ENCODE measurements at places on chromosomes 4 and X.

DNA sequence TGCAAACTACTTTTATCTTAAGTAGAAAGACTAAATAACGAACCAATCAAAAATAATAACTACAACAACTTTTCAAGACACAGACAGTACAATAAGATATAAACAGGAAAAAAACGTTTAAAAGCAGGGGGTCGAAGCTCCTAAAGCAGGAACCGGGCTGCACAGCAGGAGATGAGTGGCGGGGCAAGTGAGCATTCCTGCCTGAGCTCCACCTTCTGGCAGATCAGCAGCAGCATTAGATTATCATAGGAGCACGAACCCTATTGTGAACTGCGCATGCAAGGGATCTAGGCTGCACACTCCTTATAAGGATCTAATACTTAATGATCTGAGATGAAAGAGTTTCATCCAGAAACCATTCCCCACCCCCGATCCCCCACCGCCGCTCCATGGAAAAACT is 146.2 kb downstream of the TEX11 start:
- DNase-seq = no peak

GRCh38 chr4:32477518-32477917 is 1757.3 kb downstream of the PCDH7 start:
- DNase-seq = no peak

GRCh38 chr4:168887809-168888208 is 122.2 kb downstream of the CBR4 start:
- no peak for DNase-seq

GRCh38 chrX:20521222-20521621 is 254.5 kb upstream of the RPS6KA3 start:
- no peak for DNase-seq

DNA sequence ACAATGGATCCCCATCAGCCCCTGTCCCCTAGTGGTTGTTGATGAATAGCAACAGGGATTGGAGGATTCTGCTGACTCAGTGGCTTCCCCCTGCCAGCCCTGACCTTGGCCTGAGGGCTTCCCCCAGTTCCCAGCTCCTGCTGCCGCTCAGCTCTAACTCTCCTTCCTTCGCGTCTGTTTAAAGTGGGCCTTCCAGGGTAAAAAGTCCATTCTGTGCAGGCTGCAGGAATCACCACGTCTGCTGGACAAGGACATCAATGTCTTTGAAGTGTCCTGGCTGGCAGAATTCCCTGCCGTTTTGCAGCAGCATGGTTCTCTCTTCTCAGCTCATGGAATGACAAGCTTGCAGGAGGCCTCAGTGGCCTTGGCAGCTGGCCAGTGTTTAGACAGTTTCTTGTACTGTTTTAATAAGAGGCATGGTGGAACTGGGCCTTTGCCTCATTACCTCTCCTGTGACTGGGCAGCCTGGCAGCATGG is 152.5 kb upstream of the STX18 start:
- DNase-seq = no peak

DNA sequence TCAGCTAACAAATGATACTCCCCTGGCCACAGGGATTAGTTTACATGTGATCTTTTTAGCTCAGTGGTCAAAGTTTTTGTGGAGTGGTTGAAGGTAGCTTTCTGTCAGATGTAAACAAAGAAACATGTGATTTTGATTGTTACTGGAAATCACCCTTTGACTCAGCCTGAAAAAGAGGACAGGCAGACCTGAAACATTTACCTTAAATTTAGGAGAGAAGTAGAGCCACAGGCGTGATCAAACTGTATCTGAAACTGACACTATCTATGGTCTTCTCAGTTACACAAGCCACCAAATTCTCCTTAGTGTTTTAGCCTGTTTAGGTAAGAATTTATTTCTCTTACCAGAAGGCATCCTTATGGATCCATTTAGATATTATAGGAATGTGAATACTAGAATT is 136.7 kb downstream of the CBLL2 start:
- DNase-seq = no peak

GRCh38 chr4:97892592-97893266 is 250.5 kb downstream of the STPG2 start:
- no peak for DNase-seq

GRCh38 chr4:82017680-82018079 is 356.1 kb downstream of the HNRNPD start:
- no peak for DNase-seq

GRCh38 chr4:168139336-168139735 is 47.0 kb downstream of the ANXA10 start:
- no peak for DNase-seq

DNA sequence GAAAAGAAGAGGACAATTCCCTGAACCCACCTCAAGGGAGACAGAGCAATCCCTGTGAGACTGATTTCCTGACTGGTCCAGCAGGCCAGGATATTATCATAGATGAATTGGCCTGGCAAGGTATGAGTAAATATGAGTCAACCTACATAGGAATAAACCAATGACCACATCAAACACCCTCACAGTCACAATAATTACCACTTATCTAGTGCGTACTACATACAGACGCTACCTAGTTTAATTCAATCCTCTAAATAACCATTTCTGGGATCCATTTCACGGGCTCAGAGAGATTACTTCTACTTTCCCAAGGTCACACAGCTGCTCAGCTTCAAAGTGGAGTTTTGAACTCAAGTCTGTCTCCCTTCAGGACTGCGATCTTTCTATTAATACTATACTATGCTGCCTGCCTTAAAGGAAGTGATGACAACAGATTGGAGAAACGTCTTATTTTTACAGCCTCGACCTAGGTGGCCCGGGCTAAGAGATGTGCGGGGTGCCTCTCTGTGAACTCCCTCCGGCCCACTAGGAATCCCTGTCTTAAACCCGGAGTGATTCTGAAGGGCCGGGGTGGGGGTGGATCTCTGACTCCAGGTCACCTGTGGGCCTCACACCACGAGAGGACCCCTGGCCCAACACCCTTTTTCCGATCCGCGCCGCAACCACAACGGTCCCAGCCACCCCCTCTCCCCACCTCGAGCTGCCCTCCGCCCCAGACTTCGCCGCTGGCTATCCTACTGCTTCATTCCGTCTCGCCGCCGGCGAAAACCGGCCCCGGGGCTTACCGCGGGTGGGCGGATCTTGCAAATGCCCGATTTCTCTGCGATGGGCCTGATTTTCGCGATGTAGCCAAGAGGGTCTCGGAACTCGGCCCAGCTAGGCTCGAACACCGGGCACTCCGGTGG is 800 bp downstream of the KDM5C start:
- no peak for DNase-seq

DNA sequence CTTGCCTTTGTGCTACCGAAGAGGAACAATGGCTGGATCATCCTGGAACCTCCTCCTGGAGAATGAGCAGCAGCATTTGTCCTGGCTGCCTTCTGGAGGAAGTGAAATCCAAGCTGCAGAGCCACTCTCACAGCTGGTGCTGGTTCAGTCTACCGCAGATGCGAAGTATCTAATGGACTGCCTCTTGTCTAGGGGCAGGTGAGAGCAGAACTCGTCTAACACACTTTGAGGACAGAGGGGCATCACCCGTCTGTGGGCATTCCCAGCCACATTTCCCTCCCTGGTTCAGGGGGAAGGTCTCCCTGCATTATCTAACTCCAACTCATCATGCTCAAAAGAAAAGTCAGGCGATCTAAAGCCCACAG is 338.2 kb upstream of the GATB start:
- no peak for DNase-seq

DNA sequence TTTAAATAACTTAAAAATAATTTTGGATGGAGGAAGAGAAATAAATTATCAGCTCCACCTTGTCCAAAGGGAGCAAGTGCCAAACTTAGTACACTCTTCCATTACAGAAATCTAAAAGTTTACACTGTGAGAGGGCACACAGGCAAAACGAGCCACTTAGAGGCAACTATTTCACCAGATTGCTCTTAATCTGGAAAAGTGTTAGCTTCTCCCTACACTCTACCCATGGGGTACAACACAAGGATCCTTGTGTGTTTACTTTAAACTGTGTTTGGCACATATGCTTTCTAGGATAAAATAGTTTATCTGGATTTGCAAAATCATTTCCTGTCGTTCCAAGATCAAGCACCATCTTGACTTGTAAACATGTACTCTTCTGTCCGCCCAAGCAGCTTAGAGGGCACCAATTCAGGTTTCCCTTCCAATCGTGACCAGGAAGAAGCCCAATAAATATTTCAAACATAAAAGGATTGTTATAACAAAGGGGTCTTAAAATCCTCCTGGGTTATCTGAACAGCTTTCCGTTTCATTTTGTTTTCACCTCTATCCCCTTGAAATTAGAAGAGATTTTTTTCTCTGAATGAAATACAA is 29.0 kb upstream of the KDR start:
- DNase-seq = no peak

DNA sequence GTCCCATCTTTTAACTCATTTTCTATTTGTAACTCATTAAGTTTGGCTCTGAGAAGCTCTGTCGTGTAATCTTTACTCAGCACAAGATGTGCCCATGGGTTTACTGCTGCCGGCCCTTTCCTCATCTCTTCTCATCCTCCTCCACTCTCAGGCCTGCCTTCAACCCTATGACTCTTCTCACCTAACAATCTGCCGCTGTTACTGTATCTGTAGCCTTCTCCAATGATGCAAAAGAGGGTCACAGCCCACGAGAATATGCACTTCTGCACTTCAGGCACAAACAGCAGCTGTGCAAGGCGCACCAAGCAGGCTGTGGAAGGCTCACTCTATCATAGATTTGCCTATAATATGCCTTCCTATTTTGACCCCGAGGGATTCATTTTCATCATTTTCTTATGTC is 546.5 kb upstream of the GALNTL6 start:
- DNase-seq = no peak

- peak; percentile 76 for DNase-seq
These were observed 8.8 kb downstream of the TMEM255A start for GRCh38 chrX:120302434-120302833.

- DNase-seq = no peak
These were observed 4.0 kb upstream of the KCNIP4 start for GRCh38 chr4:21952549-21952948.

GRCh38 chr4:137678796-137679195 is 146.5 kb upstream of the PCDH18 start:
- no peak for DNase-seq

- DNase-seq = no peak
These were observed 27.8 kb downstream of the RP2 start for GRCh38 chrX:46864606-46865005.

GRCh38 chr4:186932631-186933187 is 209.1 kb upstream of the FAT1 start:
- DNase-seq = no peak

- DNase-seq = no peak
These were observed 32.8 kb upstream of the SGMS2 start for GRCh38 chr4:107791902-107792301.

DNA sequence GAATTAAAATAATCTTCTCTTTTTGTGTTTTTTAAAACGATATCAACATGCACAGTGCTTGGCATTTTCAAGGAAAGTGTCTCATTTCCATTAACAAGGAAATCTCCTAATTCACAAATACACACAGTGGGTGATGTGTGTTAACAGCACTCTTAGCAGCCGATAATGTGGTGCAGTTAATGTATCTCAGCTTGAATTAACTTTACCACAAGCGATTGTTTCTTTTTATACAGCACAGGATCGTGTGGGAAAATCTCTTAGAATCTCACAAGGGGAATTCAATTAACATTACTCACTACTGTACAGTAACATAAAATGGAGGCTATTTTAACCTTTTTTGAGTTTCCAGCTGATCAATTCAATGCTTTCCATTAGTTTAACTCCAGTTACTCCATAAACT is 1841.9 kb downstream of the STIM2 start:
- DNase-seq = no peak

DNA sequence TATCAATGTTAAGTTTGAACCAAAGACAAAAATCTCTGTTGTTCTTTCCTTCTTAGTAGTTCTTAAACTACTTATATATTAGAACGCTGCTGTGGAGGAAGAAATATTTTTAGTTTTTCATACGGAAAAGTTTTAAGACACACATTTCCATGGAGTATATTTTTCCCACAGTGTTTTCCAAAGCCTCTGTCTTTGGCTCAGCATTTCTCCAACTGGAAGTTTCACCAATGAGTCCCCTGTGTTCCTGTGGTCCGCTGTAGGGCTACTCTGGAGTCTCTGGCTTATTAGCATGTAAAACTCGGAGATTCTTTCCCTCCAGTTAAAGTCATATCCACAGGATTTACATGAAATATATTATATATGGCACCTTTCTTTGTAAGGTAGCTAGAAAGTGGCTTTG is 249.0 kb downstream of the CBR4 start:
- DNase-seq = no peak

- no peak for DNase-seq
These were observed 99.0 kb upstream of the SHOX start for GRCh38 chrX:531611-531936.

DNA sequence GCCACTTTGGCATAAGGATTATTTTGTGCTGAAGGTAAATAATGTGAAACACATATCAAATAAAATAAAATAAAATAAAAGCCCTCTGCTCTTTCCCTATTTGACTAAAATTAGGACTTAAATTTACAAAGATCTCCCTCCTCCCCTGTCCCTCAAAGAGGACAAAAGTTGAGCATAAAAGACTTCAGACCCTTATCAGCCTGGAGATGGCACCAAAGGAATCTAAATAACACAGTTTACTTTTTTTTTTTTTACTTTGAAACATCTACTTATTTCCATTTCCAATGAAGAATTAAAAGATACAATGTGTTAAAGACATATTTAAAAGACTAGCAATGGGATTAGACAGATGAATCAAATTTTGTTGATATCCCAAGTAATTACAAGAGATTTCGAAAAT is 89.7 kb downstream of the EPHA5 start:
- DNase-seq = no peak

GRCh38 chr4:113455061-113455460 is 306.5 kb downstream of the CAMK2D start:
- DNase-seq = no peak

GRCh38 chrX:71493111-71493613 is 39.7 kb upstream of the OGT start:
- DNase-seq = no peak

DNA sequence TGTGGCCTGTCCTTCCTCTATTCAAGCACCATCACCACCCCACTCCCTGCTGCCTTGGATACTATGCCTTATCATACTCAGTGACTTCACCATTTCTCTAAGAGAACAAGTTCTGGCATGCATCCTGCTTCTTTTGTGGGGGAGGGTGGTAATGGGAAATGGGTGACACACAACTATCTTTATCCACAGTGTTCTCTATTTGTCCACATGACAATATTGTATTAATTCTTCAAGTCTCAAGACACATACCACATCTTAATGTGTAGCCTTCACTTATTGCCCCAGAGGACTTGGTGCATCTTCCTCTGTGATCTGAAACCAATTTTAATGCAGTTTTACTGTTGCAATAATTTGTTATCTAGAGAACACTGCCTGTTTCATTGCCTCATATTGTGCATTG is 29.3 kb upstream of the UGT2B7 start:
- DNase-seq = no peak

Data from NK-92 treated with Interleukin-12 subunit alpha and Interleukin-12 subunit beta, amount 100 ng/mL, for 24 hours (cell line).